ENCODE measurements at places on chromosomes 2 and 18.

- no peak for DNase-seq
These were observed 703.4 kb downstream of the MBD2 start for GRCh38 chr18:53521068-53521467.

GRCh38 chr2:239359196-239359912, 41.5 kb downstream of the HDAC4 start:
- DNase-seq = no peak

- DNase-seq = no peak
These were observed 29.0 kb downstream of the LAMA3 start for GRCh38 chr18:23718243-23718720.

- DNase-seq = no peak
These were observed 493.7 kb upstream of the HS6ST1 start for GRCh38 chr2:128812183-128812940.

DNA sequence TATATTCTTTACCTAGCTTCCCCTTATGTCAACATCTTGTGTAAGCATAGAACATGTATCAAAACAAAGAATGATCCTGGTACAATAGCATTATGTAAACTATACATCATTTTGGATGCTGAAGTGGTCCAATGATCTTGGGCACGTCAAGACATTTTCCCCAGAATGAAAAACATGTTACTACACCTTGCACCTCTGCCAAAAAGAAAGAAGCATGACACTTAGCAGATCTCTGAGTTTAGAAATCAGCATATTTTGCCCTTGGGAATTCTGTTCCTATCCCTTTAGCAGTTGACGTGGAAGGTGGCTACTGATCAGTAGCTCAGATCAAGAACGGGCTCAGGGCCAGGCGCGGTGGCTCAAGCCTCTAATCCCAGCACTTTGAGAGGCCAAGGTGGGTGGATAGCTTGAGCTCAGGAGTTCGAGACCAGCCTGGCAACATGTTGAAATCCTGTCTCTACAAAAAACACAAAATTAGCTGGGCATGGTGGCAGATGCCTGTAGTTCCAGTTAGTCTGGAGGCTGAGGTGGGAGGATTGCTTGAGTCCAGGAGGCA, 1.7 kb upstream of the LCLAT1 start:
- DNase-seq = no peak

DNA sequence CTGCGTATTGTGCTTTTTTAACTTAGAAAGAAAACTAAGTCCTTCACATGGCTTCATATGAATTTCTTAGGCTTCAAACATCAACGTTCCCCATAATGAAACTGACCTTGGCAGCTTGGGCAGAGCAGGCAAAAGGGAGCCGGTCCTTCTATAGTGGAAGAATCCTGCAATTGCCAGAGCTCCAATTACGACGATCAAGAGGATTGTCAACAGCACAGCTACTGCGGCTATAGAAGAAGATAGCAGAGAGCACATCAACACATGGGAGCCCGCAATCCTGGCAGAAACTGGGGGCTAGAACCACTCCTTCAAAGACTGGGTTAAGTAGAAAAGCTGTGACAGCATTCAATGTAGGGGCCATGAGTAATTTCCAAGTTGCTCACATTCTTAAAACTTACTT, 69.8 kb downstream of the DHRS9 start:
- DNase-seq = no peak

DNA sequence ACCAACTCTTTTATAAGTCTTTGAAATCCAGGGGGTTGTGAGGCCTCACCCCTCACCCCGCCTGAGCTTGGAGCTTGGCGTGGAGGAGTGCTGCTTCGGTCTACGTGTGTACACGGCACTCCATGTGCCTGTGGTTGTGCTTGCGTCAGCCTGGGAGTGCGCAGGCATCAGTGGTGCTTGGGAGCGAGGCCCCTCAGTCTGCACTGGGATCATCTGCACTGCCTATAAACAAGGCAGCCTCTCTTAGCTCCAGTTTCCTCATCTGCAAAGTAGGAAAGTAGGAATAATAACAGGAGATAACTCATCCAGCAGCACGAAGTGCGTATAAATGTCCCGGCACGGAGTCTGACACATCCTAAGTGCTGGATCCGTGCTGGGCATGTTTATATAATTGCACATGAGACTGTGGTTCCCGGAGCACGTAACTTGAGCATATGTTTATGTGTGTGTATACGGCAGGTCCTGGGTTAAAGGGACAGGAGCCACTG, 1.2 kb downstream of the GYPC start:
- no peak for DNase-seq

Measured in NCI-H524 (cell line).